ENCODE measurements at places on chromosomes 1 and 21.

DNA sequence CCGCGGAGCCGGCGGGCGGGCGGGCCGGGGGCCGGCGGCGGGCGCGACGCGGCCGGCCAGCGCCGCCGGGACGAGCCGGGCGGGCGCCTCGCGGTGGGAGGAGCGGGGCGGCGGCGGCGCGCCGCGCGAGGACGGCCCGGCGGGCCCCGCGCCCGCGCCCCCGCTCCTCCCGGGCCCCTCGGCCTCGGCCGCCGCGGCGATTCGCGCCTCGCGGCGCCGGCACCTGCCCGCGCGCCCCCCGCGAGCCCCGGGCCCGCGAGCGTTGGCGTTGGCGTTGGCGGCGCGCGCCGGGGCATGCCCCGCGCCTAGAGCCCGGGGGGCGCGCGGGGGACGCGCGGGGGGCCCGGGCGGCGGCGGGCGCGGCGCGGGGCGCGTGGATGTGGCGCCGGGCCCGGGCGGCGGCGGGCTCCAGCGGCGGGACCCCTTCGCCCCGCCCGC, at the start of gene SKI:
Gene SKI, plus strand, starts transcription at position 163 of the 438 bp plus-strand sequence. CDS start 448 bp downstream, outside the sequence.
- DNase-seq, result no peak

GRCh38 chr1:17020502-17020901, 8.8 kb upstream of the ATP13A2 start:
- DNase-seq, result no peak

GRCh38 chr21:46243325-46243724, 14.8 kb upstream of the LSS start:
- no peak for DNase-seq

- DNase-seq, result no peak
Measured at GRCh38 chr1:246730839-246731238, 6.6 kb downstream of the SCCPDH start.

- DNase-seq, result no peak
Measured at GRCh38 chr1:243487649-243488227, 231.9 kb downstream of the SDCCAG8 start.

Measured in stimulated activated CD8-positive, alpha-beta memory T cell treated with anti-CD3 and anti-CD28 coated beads, Interleukin-12 subunit alpha, Interleukin-12 subunit beta, amount 100 ng/mL, for 4 hours (primary cell).